ENCODE measurements at places on chromosomes 7 and 10.

DNA sequence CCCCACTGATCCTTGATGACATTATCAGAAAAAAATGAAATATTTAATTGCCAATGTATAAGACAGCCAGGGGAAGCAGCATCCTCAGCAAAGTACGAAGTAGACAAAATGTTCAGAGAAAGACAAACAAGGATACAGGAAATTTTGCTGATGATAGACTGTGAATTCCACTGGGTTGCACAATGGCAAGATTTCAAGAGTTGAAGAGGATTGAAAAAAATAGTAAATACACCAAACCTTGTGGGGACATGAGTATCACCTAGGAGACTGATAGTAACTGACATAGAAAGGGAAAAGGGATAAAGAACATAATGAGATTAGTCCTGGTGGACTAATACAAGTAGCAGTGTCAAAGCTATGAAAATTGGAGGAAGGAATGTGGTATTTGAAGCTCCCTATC, 16.5 kb downstream of the CNOT4 start:
- no peak for DNase-seq

DNA sequence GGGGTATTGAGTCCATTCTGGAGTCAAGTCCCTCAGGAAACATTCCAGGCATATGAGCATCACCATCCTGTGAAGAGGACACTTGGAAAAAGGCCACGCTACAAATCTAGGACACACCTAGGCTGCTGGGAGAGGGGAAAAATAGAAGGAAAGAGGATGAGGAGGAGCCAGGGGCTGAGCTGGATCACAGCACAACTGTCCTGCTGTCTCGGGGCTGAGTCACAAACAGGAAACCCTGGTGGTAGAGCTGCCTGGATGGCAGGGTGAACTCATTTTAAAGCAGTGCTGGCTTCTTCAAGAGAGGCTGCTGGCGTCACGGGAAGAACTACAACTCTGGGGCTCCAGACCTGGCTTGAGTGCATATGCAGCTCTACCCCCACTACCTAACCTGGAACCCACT, 151.5 kb downstream of the RNF216 start:
- no peak for DNase-seq

- DNase-seq, result no peak
Measured at GRCh38 chr10:103850572-103850895, 4.8 kb downstream of the SH3PXD2A start.

GRCh38 chr7:70361821-70362220, 763.5 kb downstream of the AUTS2 start:
- no peak for DNase-seq

DNA sequence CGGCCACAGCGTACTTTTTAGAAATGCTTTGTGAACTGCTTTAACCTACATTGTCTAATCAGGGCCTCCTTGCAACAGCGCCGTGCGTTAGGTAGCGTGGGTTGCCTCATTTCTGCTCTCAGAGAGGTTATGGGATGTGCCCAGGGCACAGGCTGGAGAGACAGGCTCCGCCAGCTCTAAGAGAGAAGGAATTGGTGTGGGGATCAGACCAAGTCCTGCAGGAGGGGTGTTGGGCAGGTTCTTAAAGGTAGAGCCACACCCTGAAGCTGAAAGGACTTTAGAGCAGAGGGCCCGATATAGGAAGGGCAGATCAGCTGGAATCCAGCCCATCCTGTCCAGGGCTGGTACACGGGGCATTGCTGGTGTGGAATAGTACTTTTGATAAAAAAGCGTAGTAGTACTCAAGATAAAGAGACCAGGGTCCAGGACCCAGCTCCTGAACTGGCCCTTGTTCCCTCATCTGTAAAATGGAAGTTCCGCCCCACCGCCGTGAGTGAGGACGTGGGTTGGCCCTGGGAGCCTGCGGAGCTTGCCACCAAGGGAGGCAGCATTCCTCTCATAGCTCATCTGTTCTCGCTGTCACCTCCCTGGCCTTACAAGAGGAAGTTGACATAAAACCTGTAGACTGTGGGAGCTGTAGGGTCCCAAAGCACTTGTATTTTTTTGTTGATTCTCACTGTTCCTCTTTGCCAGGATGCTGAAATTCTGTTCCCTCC, 37.2 kb downstream of the TMEM120A start:
- no peak for DNase-seq

DNA sequence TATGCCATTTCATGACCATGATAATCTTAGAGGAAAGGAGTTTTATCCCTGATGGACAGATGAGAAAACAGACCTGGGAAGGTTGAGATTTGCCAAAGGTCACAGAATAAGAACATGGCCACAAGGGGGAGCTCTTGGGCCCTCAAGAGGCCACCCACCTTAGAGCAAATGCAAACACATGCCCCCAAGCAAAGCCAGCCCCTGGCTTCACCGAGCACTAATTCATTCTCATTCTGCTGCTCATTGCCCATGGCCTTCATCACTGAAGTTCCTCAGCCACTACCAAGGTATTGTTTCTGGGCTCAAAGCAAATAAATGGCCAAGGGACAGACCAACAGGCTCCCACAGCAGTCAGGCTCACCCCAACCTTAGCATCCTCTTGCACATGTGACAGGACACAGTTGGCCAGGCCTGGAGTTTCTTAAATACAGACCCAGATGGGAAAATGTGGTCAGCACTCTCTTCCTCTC, 44.2 kb downstream of the PDLIM1 start:
- peak; percentile 5 for DNase-seq

GRCh38 chr10:96708456-96708855, 11.9 kb downstream of the PIK3AP1 start:
- no peak for DNase-seq

DNA sequence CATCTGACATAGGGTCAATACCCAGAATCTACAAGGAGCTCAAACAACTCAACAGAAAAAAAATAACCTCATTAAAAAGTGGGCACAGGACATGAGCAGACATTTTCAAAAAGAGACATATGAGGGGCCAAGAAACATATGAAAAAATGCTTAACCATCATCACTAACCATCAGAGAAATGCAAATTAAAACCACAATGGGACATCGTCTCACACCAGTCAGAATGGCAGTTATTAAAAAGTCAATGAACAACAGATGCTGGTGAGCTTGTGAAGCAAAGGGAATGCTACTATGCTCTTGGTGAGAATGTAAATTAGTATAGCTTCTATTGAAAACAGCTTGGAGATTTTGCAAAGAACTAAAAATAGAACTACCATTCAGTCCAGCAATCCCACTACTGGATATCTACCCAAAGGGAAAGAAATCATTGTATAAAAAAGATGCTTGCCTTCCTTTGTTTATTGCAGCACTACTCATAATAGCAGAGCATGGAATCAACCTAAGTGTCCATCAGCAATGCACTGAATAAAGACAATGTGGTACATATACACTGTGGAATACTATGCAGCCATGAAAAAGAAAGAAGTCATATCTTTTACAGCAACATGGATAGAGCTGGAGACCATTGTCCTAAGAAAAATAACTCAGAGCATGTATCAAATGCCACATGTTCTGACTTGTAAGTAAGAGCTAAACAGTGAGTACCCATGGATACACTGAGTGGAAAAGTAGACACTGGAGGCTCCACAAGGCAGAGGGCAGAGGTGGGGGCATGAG, 139.8 kb downstream of the ADARB2 start:
- no peak for DNase-seq

DNA sequence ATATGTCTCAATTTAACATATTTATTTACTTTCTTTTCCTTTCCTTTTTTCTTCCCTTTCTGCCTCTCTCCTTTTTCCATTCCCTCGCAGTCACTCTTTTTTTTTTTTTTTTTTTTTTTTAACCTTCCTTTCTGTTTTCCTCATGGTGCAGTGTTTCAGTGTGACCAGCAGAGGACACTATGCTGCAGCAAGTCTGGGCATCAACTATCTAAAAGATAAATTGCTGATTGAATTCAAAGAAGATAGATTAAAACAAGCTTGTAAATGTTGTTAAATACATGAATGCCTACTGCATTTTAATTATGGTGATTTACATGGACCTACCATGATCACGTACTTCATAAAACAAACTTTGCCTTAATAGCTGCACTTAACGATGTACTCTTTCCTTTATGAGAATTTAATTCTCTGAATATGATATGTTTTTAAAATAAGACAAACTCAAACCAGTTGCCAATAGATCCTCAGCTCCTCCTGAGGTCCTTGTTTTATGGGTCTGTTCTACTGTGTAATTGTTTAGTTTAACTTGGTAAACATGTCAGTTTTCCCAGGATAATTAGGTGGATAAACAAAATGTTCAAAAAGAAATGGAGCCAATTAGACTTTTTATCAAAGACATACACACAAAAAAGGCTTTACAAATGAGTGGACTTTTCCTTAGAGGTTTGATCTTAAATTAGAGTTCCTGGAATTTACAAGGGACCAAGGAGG, 101.0 kb upstream of the AGR3 start:
- peak; percentile 65 for DNase-seq

DNA sequence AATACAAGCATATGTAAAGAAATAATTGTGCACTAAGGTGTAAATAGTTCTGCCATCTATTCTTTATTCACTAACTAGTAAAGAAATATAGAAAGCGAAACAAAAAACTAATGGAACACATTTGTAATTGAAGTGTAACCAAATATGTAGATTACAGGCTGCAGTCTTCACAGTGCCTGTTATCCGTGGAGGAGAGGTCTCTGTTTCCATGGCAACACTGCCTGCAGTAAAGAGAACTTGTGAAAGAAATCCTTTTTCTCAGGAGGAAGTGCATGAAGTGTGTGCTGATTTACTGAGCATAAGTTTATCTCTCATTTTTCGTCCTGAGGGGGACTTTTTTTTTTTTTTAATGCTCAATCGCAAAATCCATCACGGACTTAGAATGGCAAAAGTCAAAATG, 102.5 kb downstream of the APBB1IP start:
- peak; percentile 60 for DNase-seq

- DNase-seq, result no peak
Measured at GRCh38 chr7:4073052-4073451, 609.0 kb upstream of the FOXK1 start.

GRCh38 chr10:78115135-78115853, 81.6 kb downstream of the RPS24 start:
- DNase-seq, result no peak

- no peak for DNase-seq
Measured at GRCh38 chr10:98444314-98445006, 2.3 kb downstream of the HPS1 start.

DNA sequence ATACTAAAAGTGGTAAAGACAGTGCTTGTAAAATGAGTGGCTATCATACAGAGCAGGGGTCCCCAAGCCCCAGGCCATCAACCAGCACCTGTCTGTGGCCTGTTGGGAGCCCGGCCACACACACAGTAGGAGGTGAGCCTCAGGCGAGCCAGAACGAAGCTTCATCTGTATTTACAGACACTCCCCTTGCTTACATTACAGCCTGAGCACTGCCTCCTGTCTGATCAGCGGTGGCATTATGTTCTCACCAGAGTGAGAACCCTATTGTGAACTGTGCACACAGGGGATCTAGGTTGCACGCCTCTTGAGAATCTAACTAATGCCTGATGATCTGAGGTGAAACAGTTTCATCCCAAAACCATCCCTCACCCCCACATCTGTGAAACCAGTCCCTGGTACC, 58.7 kb downstream of the ITGA8 start:
- no peak for DNase-seq

DNA sequence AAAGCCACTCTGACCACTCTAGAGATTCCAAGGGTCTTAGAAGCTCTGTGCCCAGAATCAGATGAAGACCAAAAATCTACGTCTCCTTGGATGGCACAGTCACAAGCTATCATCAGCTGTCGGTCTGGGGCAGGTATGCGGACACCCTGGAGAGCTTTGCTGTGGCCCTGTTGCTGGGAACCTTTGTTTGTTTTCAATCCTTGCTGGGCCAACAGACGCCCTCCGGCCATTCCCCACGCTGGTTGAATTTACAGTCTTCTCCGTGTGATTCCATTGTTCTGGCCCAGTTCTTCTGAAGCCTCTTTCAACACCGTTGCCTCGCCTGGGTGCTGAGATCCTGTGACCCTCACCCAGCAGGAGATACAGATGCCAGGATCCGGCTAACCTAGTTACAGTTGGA, 149.4 kb upstream of the PFKP start:
- DNase-seq, result no peak

DNA sequence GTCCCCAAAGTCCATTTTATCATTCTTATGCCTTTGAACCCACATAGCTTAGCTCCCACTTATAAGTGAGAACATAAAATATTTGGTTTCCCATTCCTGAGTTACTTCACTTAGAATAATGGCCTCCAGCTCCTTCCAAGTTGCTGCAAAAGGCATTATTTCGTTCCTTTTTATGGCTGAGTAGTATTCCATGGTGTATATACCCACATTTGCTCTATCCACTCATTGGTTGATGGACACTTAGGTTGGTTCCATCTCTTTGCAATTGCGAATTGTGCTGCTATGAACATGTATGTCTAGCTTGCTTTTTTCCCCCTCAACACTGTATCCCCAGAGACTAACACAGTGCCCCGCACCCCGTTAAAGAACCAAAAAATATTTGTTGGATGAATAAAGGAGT, 670 bp upstream of the CAPZA2 start:
- DNase-seq, result no peak

DNA sequence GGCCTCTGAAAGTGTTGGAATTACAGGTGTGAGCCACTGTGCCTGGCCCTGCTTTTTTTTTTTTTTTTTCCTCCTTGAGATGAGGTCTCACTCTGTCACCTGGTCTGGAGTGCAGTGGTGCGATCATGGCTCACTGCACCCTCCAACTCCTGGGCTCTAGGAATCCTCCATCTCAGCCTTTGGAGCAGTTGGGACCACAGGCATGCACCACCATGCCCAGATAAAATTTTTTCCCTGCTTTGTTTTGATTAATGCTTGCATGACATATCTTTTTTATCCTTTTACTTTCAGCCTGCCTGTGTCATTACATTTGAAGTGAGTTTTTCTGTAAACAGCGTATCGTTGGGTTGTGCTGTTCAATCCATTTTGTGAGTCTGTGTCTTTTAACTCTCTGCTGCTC, 97.0 kb downstream of the ANKRD61 start:
- DNase-seq, result no peak

DNA sequence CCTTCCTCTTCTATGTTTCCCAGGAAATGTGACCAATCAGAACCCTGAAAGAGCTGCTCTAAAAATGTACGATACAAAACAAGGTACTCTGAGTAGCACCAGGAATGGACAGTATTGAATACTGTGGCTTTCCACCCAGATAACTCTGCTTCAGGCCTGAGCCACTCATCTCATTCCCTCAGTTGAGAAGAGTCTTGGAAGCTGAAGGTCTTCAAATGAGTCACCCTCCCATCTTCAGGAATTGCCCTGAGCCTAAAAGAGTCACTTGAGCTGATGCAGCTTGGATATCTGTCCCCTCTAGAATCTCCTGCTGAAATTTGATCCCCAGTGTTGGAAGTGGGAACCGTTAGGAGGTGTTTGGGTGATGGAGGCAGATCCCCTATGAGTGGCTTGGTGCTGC, 210.4 kb downstream of the DGKI start:
- no peak for DNase-seq
